Urinary bladder (tissue), 4 donors: ENCODE measurements at places on chromosomes 16 and 17.

DNA sequence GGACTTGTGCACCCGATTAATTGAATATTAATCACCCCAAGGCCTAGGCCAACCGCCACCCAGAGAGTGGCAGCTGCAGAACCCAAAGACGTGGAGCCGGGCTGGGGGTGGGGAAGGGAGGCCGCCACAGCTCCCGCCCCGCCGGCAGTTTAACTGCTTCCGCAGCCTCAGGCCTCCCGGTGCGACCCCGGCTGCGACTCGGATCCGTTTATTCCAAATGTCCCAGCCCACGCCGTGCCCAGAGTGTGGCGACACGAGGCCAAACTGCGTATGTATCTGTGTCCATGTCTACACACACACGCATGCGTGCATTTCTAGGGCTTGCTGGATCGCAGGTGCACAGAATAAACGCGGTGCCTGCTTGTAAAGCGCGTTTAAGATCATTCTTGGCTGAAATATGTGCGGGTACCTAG lies 802 bp upstream of the TOB1 start:
- DNase-seq = no peak

- DNase-seq = no peak
Measured at GRCh38 chr16:59324462-59324861, 590.3 kb upstream of the GOT2 start.

- no peak for DNase-seq
Measured at GRCh38 chr17:56739376-56739775, 94.3 kb downstream of the C17orf67 start.

- DNase-seq = no peak
Measured at GRCh38 chr16:85707528-85708095, 18.9 kb upstream of the GINS2 start.

DNA sequence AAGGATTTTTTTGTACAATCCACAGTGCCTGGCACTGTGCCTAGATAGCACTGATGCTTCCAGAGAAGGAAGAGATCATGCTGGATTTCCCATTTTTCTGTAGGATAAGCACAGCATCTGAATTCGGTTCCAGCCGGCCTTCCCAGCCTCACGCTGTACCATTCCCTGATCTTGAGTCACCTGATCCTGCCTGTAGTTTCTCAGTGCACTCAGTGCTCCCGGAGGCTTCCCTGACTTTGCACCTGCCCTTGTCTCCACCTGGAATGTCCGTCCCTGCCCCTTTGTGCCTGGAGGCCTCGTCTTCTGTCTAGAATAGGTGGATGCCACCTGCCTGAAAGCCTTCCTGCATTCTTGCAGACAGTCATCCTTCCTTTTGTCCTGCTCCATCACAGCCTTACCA lies 179.9 kb downstream of the CCDC182 start:
- DNase-seq = no peak

DNA sequence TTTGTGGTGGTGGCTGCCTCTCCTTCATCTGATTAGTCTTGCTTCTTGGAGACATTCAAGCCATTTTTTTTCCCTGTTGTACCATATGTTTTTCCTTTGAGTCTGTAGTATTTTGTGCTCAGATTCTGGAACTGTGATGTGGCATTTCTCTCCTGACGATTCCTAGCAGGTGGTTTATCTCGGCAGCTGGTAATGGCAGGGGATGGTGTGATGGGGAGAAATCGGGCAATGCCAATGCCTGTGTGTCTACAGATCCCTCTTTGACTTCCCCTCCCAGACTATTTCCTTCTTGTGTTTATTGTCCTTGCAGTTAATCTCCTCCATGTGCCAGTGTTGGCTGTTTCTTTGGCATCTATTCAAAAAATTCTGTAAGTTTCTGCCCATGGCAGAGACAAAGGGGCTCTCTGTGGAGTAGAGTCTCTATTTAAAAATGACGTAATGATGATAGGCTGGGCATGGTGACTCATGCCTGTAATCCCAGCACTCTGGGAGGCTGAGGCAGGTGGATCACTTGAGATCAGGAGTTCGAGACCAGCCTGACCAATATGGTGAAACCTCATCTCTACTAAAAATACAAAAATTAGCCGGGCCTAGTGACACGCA lies 90.2 kb upstream of the ERCC4 start:
- DNase-seq = no peak
